Left lung (tissue), 14 donors: ENCODE measurements at places on chromosomes 4 and X.

GRCh38 chr4:121062521-121062920 lies 9.8 kb downstream of the NDNF start:
- no peak for DNase-seq

DNA sequence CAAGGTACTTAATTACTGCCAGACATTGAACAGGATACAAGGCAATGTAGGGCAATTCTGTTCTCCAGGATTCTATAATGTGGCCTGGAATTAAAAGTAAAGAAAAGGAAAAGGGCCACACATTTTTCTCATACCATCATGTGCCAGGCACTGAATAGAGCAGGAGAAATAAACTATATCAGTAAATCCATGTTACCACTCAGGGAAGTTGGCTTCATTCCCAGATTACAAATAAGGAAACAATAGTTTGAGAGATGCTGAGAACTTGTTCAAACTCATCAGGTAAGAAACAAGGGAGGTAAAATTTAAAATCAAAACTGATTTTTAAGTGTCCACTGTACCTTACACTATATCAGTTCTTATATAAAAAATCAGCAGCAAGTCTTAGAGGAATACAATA lies 645.0 kb upstream of the ATOH1 start:
- DNase-seq = no peak

DNA sequence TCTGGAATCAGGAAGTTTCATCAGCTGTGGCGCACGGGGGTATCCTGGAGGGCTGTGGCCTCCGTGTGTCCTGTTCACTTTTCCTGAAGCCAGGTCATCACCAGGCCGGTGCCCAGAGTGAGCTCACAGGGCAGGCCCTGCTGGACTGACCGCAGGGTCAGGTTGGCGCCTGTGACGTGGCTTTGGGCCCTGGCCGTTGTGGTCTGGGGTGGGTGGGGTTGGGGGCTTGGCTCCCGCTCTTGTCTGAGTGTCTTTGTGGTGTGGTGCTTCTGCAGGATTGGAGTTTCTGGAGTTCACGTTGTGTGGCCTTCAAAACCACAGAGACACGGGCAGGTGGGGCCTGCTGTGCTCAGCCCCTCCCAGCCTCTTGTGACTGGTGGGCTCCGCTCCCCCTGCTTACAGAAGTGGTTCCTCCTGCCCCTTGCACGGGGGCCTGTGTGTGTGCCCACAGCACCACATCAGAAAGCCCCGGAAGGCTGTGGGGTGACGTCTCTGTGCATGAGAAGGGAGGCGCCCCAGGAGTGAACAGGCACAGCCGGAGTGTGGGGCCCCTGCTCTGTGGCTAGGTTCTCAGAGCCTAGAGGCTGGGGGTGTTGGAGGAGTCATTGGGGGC lies 9.5 kb downstream of the RGS12 start:
- no peak for DNase-seq

GRCh38 chr4:139984471-139984870 lies 169.5 kb downstream of the MAML3 start:
- no peak for DNase-seq

- DNase-seq = no peak
These were observed 88.6 kb upstream of the HHIP start for GRCh38 chr4:144557404-144557803.

DNA sequence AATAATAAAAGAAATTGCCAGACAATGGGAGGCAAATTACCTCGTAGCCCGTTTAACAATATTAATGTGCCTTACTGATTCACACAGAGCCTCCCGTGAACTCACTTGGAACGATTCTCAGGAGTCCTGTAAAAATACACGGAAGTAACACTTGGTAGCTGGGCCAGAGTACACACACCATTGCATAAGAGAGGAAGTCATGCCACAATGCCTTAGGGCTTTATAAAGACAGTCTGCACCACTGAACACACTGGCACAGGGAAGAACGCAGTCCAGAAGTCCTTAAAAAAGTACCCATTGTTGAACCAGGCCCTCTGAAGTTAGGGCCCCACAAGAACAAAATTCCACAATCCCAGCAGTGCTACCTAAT lies 15.1 kb downstream of the SLC2A9 start:
- DNase-seq = no peak

DNA sequence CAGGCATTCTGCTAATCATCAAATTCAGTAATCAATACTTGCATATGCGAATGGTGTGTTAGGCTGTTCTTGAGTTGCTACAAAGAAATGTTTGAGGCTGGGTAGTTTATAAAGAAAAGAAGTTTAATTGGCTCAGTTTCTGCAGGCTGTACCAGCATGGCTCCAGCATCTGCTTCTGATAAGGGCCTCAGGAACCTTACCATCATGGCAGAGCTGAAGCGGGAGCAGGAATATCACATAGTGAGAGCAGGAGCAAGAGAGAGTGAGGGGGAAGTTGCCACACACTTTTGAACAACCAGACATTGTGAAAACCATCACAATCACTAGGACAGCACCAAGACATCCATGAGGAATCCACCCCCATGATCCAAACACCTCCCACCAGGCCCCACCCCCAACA lies 344.7 kb upstream of the FAM241A start:
- DNase-seq = no peak

DNA sequence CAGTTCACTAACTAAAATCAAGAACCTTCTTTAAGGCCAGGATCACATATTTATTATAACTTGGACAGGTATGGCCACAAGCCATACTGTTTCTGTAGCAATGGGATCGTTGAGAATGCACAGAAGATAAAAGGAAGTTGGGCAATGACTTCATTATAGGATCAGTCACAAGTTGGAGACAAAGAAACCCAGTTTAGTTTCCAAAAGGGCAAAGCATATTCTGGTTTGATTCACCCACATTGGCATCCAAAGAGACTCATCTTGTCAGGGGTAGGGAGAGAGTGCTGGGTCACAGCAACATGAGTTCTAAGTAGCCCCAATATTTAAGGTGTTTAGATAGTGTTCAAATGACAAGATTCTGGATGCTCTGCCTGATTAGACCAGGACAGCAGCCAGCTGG lies 317.1 kb upstream of the GALNT7 start:
- DNase-seq = no peak

GRCh38 chrX:40104630-40104984 lies 6.8 kb upstream of the BCOR start:
- no peak for DNase-seq

- DNase-seq = no peak
These were observed 27.3 kb downstream of the ANXA3 start for GRCh38 chr4:78578674-78579425.

GRCh38 chrX:103517246-103517645 lies 2.0 kb downstream of the RAB40A start:
- no peak for DNase-seq

DNA sequence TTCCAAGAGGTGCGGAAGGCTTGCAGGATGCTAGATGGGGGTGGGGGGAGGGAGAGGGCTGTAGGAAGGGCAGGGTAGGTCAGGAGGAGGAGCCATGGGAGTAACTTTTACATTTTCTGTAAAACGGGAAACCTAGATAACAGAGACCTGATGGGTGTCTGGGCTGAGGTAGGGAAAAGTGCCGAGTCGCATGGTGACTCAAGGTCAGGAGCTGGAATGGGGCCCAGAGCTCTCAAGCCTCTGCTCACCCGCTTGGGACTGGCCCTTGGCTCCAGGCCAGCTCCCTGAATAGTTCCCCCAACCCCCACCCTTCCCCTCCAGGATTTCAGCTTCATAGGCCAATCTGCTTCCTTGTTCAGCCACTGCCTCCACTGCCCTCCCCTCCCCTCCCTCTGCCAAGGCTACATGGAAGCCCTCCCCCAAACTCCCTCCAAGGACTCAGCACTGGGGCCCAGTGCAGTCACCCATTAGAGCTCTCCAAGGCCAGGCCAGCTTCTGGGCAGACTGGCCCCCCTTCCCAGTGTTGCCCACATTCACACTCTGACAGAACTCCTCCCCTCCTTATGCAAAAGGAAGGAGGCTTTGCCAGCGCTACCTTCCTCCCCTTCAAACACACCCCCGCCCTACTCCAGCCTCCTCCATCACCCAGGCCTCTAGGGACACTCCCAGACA lies 43.6 kb downstream of the TSC22D3 start:
- peak; percentile 90 for DNase-seq

DNA sequence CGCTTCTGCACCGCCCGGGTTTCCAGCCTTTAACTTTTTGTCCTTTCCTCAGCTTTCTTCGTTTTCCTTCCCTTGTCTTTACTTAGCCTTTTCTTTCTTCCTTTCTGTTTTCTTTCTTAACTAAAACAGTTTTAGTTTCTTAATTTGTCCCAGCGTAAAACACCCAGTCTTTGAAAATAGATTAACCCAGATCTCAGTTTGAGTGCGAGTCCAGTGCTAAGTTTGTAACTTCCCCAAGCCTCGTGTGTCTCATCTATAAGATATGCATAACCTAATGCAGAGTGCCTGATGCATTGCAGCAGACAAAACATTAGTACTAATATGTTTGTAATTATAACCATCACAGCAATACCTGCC lies 460 bp upstream of the GEMIN8 start:
- no peak for DNase-seq

GRCh38 chr4:86775061-86775460 lies 74.1 kb downstream of the SLC10A6 start:
- no peak for DNase-seq

- no peak for DNase-seq
These were observed 354.3 kb upstream of the GATB start for GRCh38 chr4:152115118-152115517.

DNA sequence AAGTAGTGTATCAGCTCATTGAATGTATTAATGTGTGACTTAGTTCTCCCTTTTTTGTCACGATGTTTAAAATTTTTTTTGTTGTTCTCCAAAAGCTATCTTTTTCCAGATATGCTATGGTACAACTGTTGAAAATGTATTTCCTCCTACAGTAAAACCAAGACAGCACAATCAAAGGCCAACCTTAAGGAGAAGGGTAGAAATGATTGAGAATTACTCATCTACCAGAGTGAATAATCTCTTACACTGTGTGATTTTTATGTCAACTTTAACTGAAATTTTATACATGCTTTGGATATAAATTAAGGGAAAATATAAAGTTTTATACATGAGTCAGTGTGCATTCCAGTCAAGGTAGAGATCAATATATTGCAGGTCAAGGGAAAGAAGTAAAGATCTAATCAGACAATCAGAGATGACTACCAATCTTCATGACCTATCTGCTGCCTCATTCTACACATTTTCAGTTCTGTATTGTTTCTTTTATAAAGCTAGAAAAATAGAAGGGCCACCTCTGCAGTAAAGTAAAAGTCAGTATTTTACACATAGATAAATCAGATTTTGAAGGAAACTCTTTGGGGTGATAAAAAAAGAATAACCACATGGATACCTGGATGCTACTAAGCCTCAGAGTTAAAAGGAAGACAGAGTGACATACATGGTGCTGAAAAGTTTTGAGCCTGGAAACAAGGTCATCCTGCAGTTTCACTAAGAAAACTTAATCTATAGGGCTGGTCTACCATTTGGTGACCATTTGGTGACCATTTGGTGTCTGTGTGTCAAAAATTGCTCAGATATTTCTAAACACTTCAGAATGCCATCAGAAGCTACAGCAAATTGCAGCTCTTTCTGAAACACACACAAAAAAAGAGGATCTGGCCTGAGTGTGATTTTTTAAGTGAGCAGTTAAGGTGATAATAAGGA lies 1.6 kb downstream of the FAM13A start:
- DNase-seq = no peak

- peak; percentile 43 for DNase-seq
These were observed at the start of gene ENPEP for GRCh38 chr4:110475881-110476818. Gene ENPEP (plus strand): TSS chr4:110476155. CDS start chr4:110476415, 260 bp downstream.

DNA sequence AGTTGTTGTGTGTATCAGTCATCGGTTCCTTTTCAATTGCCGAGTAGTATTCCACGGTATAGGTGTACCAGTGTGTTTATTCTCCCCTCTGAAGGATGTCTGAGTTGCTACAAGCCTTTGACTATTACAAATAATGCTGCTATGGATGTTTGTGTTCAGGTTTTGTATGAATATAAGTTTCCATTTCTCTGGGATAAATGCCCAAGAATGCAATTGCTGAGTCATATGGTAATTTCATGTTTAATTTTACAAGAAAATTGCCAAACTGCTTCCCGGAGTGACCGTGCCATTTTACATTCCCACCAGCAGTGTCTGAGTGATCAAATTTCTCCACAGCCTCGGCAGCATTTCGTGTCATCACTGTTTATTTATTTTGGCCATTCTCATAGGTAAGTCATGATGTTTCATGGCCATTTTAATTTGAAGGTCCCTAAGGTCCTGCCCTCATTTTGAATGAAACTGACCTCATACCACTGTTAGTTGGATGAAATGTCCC lies 73.9 kb downstream of the IRF2 start:
- DNase-seq = no peak

GRCh38 chrX:3295731-3296130 lies 50.7 kb downstream of the MXRA5 start:
- no peak for DNase-seq

DNA sequence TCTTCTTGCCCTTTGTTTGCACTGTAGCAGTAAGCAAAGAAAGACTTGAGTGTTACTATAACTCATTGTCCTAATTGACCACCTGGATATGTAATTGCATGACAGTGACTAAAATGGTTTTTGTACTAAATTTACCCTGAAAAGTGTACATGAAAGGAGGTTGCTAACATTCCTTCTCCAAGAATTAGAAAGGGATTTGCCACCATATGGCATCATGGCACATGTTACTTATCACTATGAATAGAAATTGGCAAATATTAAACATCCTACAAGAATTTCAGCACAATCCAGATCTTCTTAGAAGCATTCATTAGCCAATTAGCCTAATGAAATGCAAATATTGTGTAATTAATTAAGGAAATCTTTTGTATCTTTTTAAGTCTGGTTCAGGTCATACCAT lies 834.2 kb downstream of the STPG2 start:
- DNase-seq = no peak

- DNase-seq = no peak
These were observed 51.3 kb downstream of the RTL9 start for GRCh38 chrX:110409925-110410324.

GRCh38 chr4:2436761-2437474 lies 18.2 kb downstream of the CFAP99 start:
- DNase-seq = no peak

- no peak for DNase-seq
These were observed 4.5 kb downstream of the C1GALT1C1 start for GRCh38 chrX:120625371-120625770.

- no peak for DNase-seq
These were observed 105.3 kb downstream of the SPCS3 start for GRCh38 chr4:176425035-176425434.

DNA sequence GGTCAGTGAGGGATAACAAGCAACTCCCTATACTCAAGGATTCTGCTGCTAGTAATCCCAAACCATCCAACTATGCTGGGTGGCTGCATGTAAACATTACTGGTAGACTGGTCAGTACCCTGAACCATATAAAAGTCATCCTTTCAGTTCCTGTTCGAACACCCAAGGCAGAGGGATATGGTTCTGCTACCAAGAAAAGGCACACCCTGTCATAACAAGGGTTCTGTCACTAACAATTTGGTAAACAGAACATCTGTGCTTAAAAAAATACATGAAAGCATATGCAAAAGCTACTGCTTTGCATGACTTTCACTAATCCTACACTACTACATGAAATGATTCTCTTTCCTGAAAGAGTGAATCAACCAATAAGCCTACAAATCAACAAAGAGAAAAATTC lies 76.8 kb upstream of the MCF2 start:
- DNase-seq = no peak
